ENCODE measurements at places on chromosomes 1 and 21.

DNA sequence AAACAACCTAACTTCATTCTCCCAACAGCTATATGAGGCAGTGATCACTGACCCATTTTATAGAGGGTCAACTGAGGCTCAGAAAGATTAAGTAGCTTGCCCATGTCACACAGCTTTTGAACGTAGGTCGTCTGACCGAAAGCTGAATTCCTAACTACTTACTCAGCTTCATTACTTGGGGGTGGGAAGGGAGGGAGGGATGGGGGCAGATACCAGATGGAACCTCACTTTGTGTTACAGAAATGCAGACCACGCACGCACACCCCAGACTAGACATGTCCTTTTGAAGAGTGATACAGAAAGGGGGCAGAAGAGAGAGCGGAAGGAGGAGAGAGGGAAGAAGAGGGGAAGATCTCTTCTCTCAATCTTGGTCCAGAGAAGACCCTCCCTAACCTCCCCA is 2.3 kb downstream of the ADGRB2 start:
- no peak for DNase-seq

DNA sequence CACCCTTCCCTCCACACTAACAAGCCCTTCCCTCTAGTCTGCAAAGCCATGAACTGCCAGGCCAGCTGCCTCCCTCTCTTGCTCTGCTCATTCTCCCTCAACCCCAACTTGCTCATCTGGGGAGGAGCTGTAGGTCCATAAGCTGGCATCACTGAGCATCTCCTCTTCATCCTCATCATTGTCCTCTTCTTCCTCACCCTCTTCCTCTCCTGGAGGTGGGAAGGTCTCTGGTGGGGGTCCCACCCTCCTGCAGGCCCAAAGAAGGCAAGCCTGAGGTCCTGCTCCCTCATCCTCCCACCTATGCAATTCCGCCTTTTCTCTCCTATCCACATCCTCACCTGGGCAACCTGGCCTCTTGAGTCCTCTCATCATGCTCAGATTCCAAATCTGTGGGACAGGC is 2.7 kb downstream of the ZNF692 start:
- no peak for DNase-seq

DNA sequence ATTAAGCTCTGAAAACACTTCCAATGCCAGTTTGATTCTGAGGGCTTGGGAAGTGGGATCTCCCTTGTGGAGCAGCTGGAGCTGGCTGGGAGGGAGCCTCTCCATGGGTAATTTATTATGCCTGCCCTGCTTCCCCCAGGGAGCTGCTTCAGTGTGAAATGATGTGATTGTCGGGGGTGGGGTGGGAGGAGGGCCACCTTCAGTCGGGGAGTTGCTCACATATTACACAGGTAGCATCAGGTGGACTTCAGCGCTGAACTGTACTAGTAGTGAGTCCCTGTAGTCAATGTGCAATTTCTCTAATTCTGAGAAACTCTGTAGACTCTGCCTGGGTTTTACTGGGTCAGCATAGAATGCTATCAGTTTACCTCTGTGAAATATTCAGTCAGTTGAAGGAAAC is 12.8 kb downstream of the PLA2G2E start:
- DNase-seq = no peak

DNA sequence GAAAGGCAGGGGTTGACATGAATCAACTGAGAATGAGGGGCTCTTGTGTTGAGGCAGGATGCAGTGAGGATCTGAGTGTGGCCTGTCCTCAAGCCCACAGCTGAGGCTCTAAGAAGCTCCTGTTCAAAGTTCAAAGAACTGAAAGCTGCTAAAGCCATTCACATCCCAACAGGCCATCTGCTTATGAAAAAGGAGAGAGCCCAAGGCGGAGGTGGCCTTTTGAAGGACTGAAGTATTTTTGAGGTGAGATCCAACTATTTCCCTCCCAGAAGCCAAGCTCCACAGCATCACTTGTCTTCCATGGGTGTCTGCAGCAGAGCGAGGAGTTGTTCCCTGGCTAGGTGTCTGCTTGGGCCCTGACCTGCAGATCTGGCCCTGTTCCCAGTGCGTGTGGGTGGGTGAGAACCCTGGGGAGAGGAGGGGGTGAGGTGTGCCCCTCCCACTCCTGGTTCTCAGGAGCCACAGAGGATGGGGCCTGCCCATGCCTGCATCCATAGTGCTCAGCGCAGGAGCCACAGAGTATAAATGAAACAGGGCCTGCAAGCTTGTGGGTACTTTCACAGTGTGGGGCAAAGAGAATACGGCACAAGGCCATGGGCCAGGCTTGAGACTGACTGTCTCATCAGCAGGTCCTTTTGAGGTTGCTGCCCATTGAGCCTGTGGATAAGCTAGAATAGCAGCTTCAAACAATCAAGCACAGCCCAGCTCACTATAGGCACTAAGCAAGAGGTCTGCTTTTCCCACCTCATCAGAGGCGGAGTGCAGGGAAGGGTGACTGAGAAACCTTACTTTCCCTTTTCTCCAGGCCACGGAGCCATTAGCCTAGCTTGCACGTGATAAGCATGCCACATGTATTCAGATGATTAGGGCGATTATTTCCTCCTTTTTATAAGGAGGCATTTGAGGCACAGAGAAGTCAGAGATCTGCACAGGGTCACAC is 15.7 kb downstream of the REG4 start:
- DNase-seq = no peak

- DNase-seq = no peak
These were observed 87.7 kb upstream of the SLC45A1 start for GRCh38 chr1:8230292-8230621.

- DNase-seq = no peak
These were observed 14.9 kb upstream of the IER5 start for GRCh38 chr1:181073638-181074037.

DNA sequence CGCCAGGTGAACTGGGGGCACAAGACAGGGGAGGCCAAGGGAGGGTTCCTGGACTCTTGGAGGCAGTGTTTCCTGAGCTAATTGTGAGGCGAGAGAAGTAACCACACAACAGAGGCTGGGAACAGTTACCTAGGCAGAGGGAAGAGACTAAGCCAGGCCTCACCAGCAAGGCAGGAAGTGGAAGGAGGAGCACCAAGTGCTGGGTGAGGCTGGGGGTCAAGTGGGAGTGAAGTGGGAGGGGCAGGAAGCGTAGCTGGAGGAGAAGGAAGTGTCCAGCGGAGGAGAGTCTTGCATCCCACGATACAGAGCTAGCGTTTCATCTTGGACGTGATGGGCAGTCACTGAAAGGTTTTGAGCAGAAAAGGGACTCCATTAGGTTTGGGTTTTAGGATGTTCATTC is 48.3 kb upstream of the CAPZB start:
- DNase-seq = no peak

GRCh38 chr1:7101187-7101586 is 315.9 kb downstream of the CAMTA1 start:
- DNase-seq = no peak

Data from ELF-1 (cell line).